ENCODE measurements at places on chromosomes 16 and 17.

GRCh38 chr17:44360826-44361225 lies 2.8 kb downstream of the FAM171A2 start:
- peaks cover 29% of the 10 kb centered on the region for H3K27me3 ChIP-seq
- H3K4me3 ChIP-seq = no peak overlapping the region
- no peak overlapping the region for H3K27ac ChIP-seq
- DNase-seq = no peak
- H3K36me3 ChIP-seq = no peaks in the 10 kb centered on the region
- H3K4me1 ChIP-seq = peaks cover 13% of the 10 kb centered on the region

DNA sequence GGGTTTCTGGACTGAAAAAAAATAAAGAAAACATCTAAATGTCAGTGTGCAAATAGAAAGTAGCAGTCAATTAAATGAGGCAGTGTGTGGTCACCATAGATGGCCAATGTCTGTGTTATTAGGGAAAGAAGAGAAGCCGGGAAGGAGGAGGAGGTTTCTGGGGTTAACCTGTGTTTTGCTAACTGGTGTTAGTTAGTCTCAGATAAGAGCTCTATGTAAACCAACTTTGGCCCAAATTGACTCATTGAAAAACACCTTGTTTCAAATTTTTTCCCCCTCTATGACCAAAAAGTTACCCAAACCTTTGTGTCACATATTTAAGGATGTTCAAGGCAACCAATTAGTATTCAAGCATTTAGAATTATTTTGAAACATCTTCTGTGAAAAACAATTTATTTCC lies 530.9 kb downstream of the MAF start:
- no peak for DNase-seq
- H3K4me1 ChIP-seq = peaks cover 9% of the 10 kb centered on the region
- H3K4me3 ChIP-seq = no peak overlapping the region
- no peaks in the 10 kb centered on the region for H3K36me3 ChIP-seq
- H3K27ac ChIP-seq = peak overlapping the region; percentile 19

DNA sequence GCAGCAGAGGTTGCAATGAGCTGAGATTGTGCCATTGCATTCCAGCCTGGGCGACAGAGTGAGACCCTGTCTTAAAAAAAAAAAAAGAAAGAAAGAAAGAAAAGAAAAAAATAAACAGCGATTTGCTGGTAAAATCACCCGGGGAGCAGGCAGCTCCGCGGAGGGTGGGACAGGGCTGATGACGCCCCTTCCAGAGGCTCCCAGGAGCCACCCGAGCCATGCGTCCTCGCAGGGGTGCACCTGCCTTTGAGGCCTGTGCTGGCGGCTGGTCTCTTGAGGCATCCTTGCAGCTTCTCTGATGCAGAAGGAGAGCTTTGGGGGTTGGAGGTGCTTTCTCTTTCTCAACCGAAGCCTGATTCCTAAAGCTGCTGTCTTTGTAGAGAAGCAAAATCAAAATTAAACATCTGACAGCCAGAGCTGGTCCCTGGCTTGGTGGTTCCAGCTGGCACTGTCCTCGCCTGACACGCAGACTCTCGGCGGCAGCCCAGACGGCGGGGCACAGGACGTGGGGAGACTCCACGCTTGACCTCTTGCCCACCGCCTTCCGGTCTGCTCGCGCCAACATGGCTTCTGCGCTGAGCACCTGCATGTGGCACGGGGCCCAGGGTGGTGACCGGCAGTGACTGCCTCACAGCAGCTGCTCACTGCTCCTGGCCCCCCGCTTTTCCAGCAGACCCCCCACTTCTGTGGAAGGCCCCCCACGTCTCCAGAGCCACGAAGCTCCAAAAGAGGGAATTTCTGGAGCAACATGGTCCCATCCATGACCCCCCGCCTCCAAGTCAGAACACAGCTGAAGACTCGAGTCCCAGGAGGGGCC lies 6.6 kb downstream of the UTS2R start:
- DNase-seq = no peak
- no peaks in the 10 kb centered on the region for H3K4me1 ChIP-seq
- H3K27ac ChIP-seq = no peak overlapping the region
- peaks cover 69% of the 10 kb centered on the region for H3K27me3 ChIP-seq
- H3K36me3 ChIP-seq = no peaks in the 10 kb centered on the region

GRCh38 chr16:1775846-1776671 lies 3.1 kb upstream of the MRPS34 start:
- H3K27ac ChIP-seq = no peak overlapping the region
- DNase-seq = peak; percentile 8
- no peak overlapping the region for H3K4me3 ChIP-seq
- H3K27me3 ChIP-seq = no peaks in the 10 kb centered on the region
- H3K4me1 ChIP-seq = peaks cover 38% of the 10 kb centered on the region
- H3K36me3 ChIP-seq = no peaks in the 10 kb centered on the region

DNA sequence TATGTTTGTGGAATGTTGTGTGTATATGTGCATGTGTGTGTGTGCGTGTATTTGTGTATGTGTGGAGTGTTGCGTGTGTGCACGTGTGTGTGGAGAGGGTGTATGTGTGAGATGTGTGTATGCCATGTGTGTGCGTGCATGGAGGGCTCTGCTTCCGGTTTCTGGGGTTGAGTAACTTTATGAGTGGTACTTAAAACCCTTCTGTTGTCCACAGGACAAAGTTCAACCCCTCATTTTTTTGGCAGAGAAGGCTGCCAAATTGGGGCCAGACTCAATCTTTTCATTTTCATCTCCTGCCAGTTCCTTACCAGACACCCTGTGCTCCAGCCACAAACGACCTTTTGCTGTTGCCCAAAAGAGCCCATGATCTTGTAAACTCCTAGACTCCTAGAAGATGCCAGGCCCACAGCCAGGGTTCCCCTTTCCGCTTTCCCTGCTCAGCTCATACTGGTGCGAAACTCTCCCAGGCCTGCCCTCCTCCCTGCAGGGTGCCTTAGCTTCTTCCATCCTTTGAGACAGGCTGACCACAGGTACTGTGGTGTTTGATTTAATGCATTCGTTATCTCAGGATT lies 100.2 kb downstream of the CMIP start:
- H3K27ac ChIP-seq = no peak overlapping the region
- no peaks in the 10 kb centered on the region for H3K27me3 ChIP-seq
- no peak overlapping the region for H3K4me3 ChIP-seq
- DNase-seq = no peak

DNA sequence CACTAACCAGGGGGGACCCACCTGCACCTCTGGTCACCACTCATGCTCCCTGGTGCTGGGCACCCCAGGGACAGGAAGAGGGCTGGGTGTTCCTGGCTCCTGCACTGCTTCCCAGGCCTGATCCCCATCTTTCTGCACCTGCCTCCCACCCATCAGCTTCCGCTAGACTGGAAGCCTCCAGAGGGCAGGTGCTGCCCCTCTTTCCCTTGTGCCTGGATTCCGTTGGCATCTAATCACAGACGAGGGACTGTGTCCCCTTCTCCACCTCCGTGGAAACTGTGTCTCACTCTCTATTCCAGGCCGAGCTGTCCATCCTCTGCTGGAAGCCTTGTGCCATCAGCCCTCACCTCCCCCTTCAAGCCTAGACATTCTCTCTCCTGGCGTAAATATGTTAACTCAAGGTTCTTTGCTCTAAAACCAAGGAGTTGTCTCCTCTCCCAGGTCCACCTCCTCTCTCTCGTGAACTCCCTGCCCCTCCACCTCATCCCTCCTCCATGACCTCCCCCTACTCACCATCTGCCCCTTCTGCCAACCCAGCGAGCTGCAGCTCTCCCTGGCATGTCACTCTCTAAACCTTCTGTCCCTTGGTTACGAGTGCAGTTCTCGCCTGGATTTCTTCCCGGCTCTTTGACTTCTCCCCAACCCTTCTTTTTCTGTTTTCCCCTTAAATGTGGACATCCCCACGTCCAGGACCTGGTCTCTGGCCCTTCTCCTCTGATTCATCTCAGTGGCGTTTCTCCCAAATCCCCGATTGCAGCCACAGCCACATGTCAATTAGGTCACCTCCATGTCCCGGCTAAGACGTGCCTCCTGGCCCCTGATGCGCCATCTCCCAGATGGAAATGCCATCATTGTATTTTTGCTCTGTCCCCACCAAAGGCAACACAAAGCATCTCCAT lies 107.7 kb downstream of the SEC14L1 start:
- peaks cover 10% of the 10 kb centered on the region for H3K4me1 ChIP-seq
- H3K27ac ChIP-seq = no peak overlapping the region
- DNase-seq = no peak
- peaks cover 30% of the 10 kb centered on the region for H3K27me3 ChIP-seq
- no peak overlapping the region for H3K4me3 ChIP-seq

- peak overlapping the region; percentile 62 for H3K27ac ChIP-seq
- H3K4me3 ChIP-seq = no peak overlapping the region
- H3K27me3 ChIP-seq = no peaks in the 10 kb centered on the region
- peak; percentile 89 for DNase-seq
- H3K4me1 ChIP-seq = no peaks in the 10 kb centered on the region
- peaks cover 7% of the 10 kb centered on the region for H3K36me3 ChIP-seq
Observed at GRCh38 chr16:2054543-2055245, 6.9 kb downstream of the TSC2 start.

- H3K27ac ChIP-seq = no peak overlapping the region
- no peak overlapping the region for H3K4me3 ChIP-seq
- no peaks in the 10 kb centered on the region for H3K27me3 ChIP-seq
- no peaks in the 10 kb centered on the region for H3K36me3 ChIP-seq
- H3K4me1 ChIP-seq = peaks cover 19% of the 10 kb centered on the region
Observed at GRCh38 chr16:53912155-53912554, 208.2 kb downstream of the FTO start.

DNA sequence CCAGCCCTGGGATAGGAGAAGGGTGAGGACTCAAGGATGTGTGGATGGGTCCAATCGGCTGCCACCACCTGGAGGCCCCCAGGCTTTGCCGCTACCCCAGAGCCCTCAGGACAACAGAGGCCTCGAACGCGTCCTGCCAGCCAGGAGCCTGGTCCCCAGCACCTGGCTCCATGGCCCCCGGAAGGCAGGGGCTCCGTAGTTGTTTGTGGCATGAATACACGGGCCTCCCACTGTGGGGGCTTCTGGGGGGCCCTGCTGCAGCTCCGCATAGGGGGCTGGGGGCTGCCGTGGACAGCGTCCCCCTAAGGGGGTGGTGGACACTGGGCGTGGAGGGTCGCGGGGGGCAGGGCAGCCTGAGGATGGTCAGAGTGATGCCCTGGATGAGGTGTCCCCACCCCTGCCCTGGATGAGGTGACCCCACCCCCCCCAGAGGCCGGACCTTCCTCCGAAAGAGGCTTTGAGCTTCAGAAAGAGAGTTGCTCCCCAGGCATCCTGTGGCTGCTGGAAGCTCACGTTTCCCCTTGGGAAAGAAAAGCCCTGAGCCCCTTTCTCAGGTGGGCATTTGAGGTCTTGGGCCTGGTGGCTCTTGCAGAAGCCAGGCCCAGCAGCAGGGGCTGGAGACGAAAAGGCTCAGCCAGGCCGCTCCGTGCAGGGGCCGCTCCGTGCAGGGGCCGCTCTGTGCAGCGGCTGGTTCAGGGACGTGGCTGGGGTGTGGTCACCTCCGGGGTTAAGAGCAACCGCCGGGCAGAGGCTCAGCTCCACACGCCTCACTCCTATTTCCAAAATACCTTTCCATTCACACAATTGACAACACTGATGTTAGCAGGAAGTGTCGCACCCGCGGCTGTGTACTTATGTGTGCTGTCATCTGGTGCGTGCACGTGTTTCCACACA lies 40.3 kb upstream of the GNG13 start:
- no peak overlapping the region for H3K4me3 ChIP-seq
- no peak for DNase-seq
- peaks cover 32% of the 10 kb centered on the region for H3K27me3 ChIP-seq
- H3K27ac ChIP-seq = no peak overlapping the region
- H3K4me1 ChIP-seq = no peaks in the 10 kb centered on the region

DNA sequence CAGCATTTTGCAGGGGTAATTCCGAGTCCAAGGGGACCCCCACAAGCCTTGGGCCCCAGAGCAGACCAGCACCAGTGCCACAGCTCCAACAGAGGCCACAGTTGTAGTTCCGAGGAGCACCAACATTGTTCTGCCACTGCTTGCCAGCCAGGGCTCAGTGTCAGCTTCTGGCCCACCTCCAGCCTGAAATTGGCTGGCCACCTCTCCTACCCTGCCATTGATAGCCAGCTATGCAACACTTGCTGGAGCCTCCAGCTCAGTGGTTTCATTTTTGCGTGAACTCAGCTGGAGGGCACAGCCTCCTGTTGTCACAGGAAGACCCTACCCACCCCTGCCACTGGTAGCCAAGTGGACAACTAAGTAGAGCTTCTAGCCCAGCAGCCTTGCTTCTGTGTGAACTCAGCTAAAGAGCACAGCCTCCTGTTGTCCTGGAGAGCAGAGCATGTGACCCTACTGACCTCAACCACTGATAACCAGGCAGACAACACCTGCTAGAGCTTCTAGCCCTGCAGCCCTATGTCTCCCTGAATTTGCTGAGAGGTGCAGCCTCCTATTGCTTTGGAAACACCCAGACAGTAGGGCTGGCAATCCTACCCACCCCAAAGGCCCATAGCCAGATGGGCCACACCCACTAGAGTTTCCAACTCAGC lies 24.9 kb downstream of the HYDIN start:
- H3K27me3 ChIP-seq = peaks cover 4% of the 10 kb centered on the region
- no peaks in the 10 kb centered on the region for H3K36me3 ChIP-seq
- no peak overlapping the region for H3K4me3 ChIP-seq

DNA sequence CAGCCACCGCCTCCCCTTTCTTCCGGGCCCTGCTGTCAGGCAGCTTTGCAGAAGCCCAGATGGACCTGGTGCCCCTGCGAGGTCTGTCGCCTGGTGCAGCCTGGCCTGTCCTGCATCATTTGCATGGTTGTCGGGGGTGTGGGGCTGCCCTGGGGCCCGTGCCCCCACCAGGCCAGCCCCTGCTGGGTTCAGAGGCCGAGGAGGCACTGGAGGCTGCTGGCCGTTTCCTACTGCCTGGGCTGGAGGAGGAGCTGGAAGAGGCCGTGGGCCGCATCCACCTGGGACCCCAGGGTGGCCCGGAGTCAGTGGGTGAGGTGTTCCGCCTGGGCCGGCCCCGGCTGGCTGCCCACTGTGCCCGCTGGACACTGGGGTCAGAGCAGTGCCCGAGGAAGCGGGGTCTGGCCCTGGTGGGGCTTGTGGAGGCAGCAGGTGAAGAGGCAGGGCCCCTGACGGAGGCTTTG lies 5.5 kb upstream of the TGFB1I1 start:
- no peak overlapping the region for H3K27ac ChIP-seq
- H3K4me3 ChIP-seq = no peak overlapping the region
- peaks cover 10% of the 10 kb centered on the region for H3K4me1 ChIP-seq
- DNase-seq = no peak

DNA sequence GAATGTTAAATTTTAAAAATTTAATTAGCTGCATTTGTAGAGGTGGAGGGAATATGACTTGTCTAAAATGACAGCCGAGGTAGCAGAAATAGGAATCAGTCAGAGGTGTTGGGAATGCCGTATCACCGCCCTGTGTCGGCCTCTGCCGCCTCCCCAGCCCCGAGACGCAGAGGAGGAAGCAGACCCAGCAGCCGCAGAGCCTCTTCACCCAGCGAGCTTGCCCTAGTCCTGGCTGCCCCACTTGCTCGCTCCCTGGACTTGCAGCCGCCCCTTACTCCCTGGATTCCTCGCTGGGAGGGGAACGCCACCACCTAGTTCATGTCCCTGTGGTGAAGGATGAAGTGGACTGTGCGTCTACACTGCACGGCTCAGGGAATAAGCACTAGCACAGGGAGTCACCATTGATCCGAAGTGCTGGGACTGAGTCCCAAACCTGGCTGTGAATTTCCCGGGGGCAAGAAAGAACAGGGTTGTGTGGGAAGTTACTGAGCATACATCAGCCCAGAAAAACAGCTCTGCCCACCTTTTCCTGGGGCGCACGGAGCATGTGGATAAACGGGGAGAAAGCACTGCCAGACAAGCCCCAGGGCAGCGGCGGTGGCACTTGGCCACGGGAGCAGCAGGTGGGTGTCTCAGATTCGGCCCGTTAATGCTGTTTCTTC lies 76.8 kb downstream of the RPTOR start:
- no peaks in the 10 kb centered on the region for H3K36me3 ChIP-seq
- no peaks in the 10 kb centered on the region for H3K27me3 ChIP-seq
- H3K27ac ChIP-seq = no peak overlapping the region
- no peaks in the 10 kb centered on the region for H3K4me1 ChIP-seq
- DNase-seq = no peak

Measured in transverse colon (tissue), 4 donors.